ENCODE measurements at places on chromosomes 2 and 18.

DNA sequence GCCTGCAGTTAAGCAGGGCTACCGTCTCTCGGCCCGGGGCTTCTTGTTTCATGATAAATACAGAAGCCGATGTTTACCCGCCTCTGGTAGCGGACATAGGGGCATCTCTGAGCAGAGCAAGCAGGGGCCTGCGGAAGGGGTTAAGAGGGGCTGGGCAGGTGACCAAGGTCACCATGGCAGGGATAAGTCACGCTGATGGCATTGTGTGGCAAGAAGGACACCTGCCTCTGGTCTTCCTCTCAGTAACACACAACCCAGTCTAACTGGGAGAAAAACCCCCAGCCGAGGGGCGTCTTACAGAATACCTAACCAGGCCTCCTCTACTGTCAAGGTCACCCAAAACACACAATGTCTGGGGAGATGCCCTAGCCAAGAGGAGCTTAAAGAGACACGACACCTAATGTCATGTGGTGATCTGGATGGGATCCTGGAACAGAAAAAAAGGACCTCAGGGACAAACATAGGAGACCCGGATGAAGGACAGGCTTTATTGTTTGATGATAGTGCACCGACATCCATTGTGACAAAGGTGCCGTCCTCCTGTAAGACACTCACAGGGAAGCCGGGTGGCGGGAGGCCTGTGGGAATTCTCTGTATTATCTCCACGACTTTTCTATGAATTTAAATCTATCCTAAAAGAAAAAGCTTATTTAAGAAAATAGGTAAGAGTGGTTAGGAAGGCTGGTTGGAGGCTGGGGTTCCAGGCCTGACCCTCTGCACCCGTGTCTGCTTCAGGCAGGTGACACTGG is 24.8 kb downstream of the SH3BP4 start:
- no peak for DNase-seq

DNA sequence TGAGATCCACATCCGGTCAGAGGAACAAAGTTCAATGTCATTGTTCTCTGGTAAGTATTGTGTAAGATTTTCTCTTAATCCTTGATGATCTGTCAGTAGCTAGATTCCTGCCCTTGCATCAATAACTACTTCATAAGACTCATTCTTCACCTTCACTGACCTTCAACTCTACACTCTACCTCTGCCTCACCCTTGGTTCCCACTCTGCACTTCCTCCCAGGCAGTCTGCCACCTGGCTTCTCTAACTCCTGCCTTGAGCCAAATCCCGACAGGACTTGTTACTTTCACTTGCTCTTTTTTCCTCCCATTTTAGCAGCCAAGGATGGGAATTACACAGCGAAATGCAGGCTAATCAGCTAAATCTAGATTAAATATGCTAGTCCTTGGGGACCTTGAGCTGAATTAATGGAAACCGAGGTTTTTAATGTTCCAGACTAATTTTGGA is 190.7 kb downstream of the DLGAP1 start:
- no peak for DNase-seq

DNA sequence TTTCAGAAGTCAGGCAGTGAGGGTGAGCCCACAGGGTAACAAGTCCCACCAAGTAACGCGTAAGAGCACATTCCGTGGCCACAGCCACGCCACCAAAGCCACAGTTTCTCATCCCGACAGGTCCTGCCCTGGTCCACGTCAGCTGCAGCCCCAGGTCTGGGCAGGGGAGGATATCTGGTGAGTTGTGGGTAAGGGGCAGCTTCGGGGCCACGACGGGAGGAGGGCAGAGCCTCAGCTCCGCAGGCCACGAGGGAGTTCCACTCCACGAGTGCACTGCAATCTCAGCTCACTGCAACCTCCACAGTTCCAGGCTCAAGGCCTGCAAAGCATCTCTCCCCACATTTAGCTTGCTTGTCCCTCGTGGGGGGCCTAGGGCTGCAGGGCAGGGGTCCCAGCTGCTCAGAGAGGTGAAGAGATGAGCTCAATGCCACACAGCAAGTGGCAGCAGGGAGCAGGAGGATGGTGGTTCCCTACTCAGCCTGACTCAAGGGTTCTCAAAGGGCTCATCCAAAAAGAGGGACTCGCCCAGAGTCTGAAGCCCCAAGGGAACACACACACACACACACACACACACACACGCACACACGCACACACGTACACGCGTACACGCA is 12.5 kb downstream of the SNORC start:
- no peak for DNase-seq

DNA sequence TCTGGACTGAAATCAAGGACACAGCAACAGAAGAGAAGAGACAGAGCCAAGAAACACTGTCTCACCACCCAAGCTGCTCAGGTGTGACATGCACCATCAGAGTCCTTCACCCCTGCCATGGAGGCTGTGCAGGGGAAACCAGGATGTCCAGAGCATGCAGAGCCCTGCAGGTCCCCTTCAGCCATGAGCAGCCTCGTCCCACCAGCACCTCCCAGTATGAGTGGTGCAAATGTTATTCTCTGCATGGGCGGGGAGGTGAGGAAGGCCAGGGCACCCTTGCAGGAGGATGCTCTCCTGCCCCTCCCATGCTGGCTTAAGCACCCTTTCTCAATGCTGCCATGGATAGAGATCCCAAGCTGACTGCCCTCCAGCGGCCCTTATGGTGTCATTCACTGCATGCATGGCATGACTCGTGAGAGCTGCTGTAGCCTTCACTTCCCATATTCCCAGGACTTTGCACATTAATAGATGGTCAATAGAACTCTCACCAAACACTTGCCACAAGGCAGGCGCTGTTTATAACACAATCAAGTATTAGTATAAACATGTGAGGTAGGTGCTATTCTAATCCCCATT is 171.0 kb downstream of the ANAPC1 start:
- no peak for DNase-seq

DNA sequence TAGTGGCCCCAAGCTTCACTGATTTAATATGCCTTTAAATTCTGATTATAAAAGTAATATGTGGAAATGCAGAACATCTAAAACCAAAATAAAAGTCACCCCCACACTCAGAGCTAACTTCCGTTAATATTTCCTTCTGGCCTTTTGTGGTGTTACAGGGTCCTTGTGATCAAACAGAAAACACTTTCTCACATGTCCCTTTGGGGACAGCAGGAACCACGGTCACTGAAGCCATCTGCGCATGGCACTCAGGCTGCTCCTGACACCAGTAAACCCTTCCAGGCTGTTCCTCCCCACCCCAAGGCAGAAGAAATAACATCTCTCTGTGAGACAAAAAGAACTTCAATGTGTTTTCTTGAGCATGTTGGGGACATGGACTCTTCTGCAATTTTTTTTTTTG is 25.1 kb upstream of the GPR17 start:
- no peak for DNase-seq

- DNase-seq: no peak
Observed at GRCh38 chr2:234033174-234033573, 17.3 kb upstream of the SPP2 start.

GRCh38 chr2:116142644-116143227 is 1671.8 kb upstream of the DDX18 start:
- no peak for DNase-seq

DNA sequence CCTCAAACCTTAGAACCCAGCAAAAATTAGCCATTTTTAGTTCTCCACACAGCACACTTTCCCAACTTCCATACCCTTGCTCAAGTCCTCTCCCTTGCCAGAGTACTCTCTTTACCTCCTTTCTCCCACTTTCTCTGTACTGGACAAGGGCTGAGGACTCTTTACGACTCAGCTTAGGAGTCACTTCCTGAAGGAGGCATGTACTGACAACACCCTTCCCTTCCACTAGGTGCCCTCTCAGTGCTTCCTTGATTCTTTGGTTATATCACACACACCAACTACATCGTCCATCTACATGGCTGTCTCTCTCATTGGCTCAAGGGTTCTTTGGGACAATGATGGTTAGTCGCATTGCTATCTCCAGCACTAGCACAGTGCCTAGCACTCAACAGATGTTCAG is 5.2 kb upstream of the C18orf63 start:
- no peak for DNase-seq

DNA sequence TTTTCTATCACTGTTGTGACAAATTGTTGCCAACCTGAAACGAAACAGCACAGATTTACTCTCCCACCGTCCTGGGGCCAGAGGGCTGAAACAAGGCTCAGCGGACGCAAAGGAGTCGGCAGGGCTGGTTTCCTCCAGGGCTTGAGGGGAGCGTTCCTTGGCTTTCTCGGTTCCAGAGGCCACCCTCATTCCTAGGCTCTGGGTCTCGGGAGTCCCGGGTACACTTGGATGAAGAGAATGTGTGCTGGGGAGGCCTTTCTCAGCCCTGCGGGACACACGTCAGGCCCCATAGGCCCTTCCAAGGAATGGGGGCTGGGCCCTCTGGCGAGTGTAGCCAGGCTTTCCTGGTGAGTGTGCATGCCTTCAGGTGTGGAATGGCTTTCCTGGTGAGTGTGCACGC is 287.3 kb upstream of the HS6ST1 start:
- no peak for DNase-seq

GRCh38 chr18:42409005-42409404 is 454.0 kb downstream of the PIK3C3 start:
- DNase-seq: no peak

DNA sequence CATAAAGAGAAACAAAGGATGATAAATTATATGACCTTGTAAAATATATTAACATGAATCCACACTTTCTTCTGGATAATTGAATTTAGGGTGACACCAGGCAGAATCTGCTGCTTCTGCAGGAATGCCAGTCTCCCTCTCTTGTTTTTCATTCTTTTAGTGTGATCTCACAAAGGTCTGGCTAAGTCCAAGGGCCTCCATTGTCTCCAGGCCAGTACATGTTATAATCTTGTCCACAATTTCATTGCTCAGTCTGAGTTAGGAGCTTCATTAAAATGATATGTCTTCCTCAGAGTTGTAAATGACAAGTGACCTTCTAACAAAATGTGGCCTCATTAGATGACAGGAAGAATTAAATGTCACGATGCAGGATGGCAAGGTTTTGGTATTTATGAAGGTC is 110.2 kb downstream of the APOB start:
- DNase-seq: no peak

- DNase-seq: no peak
Observed at GRCh38 chr18:54946149-54946581, 13.1 kb downstream of the CCDC68 start.

DNA sequence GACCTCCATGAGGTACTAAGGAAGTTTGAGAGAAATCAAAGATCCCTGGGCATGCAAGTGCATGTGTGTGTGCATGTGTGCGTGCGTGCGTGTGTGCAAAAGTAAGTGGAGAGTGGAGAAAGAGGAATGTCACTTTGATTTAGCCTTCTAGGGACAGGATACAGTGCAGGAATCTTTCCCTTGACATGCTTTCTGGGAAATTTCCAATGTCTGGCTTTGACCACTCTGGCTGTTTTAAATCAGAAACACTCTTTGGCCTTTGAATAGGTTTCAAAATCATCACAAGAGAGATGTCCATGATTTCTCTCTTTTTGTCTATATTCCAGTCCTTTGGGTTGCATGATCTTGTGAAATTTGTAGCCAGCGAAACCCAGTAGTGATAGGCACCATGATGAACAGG is 162.0 kb downstream of the ALK start:
- no peak for DNase-seq

DNA sequence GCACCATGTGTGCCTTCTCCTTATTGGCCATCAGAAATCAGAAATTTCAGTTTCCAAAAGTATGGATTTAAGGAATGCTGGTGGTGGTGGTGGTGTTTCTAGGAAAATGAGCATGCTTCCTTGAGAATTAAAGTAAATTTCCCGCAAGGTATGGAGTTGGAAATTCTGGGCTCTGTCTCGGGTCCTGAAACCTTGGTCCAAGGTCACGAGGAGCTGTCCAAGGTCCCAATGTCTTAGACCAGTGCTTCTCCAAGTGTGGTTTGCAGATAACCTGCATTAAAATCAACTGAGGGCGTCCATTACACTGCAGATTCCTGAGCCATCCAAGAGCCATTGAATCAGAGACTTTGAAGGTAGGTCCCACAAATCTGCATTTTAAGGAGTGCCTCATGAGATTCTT is 210.9 kb upstream of the PKDCC start:
- no peak for DNase-seq

- no peak for DNase-seq
Observed at GRCh38 chr18:75500545-75500944, 73.0 kb upstream of the SMIM21 start.

DNA sequence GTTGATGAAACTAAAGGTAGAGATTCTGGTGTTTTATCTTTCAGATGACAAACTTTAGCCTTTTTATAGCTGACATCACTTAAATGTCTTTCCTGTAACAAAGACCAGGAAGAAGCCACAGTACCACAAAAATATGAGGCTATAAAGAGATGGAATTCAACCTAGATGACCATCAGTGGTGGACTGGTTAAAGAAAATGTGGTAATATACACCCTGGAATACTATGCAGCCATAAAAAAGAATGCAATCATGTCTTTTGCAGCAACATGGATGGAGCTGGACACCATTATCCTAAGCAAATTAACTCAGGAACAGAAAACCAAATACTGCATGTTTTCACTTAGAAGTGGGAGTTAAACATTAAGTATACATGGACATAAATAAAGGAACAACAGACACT is 18.3 kb upstream of the HNRNPLL start:
- DNase-seq: no peak

DNA sequence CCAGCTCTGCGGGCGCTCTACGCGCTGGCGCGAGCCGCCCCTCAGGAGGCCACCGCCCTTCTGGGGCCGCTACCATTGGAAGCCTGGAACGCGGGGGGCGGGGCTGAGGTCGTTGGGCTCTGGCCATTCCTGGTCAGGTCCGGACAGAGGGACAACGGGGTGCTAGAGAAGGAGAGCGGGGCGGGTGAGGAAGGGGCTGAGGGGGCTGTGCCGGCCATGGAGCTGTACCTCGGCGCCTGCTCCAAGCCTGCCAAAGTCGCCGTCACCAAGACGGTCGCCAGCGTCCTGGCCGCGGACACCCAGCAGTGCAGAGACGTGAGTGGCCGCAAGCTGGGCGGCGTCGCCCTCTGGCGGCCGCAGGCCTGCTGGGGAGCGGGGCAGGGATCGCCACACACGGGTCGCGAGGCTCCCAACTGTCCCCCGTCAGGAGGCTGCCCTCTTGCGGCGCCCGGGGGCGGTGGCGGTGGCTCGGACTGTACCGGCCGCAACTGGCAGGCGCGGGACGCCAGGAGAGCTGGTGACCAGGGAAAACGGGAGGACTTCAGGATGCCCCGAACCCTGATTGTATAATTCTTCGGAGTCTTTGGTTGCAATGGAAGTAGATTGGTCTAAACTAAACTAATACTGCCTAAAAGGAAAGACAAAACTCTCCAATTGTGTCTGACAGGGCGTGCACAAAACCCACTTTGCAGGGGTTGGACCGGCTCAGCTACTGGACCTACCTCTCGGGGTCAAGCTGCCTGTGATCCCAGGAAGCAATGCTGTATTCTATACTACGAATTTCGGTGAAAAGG is at the start of gene FSIP2:
Gene FSIP2, plus strand, starts transcription at position 126 of the 794 bp plus-strand sequence. Its CDS starts 91 bp downstream, at position 217.
- peak; percentile 38 for DNase-seq

DNA sequence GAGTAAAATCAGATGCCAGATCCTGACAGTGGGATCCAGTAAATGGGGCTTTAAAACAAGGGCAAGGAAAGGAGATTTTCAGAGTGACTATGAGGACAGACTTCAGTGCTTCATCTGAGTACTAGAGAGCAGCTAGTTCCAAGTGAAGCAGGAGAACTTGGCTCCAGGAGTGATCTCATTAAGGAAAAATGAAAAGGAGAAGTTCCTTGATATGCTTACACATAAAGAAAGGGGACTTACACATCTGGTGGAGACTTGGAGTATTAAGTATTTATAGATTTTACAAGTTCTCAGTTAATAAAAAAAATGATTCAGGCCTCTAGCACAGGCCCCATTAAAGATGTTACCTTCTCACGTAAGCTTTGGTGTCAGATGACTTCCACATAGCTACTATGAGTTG is 105.8 kb downstream of the ICOS start:
- no peak for DNase-seq
